ENCODE measurements at places on chromosomes 3 and 15. TPM values are rescaled to one million over a fixed set of nuclear protein-coding genes. Genes with fewer than 3 reads are reported as not detected.

DNA sequence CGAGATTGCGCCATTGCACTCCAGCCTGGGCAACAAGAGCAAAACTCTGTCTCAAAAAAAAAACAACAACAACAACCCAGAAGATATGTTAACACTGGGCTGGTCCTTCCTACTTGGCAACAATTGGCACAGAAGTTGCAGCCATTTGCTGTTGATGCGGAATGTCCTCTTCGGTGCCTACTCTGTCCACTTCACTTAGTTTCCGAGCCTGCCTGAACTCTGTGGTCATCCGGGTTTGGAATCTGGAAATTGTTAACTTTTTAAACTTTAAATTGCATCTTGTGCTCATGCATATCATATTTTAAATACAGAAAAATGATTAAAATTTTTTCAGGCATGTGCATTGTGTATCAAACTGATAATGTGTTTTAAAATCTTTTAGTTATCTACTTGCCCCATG is 81.5 kb downstream of the FNDC3B start:
- no peak for DNase-seq

- DNase-seq = no peak
These were observed 112.3 kb downstream of the NR1I2 start for GRCh38 chr3:119894195-119894594.

GRCh38 chr15:59322056-59322759 is 50.5 kb downstream of the MYO1E start:
- DNase-seq = no peak

DNA sequence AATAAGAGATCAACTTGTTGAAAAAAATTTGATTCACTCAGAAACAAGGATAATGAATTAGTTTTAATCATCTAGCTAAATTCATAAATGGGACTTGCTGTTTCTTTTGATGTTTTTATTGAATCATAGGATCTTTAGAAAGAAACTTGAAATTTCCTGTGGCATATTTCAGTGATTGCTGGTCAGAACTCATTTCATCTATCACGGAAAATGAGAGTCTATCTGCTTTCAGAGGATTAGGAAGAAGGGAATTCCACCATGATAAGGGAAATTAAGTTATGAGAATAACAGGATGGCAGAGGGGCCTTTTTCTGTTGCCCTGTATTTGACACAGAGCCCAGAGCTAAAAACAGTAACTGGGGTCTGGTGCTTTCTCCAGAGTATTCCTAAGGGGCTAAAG is 44.9 kb upstream of the CCNL1 start:
- DNase-seq = no peak

Gene NPAP1
- total RNA-seq = 0.26 TPM

Gene SERPINI2
- 221 TPM for total RNA-seq

Gene SLC2A2
- total RNA-seq = 2.9 TPM

Data from body of pancreas (tissue), 4 donors.